ENCODE measurements at places on chromosomes 16 and 17.

GRCh38 chr16:58102665-58103392 is 26.4 kb downstream of the CFAP20 start:
- no peak for DNase-seq

GRCh38 chr17:65020284-65020683 is 36.3 kb downstream of the GNA13 start:
- DNase-seq, result no peak

DNA sequence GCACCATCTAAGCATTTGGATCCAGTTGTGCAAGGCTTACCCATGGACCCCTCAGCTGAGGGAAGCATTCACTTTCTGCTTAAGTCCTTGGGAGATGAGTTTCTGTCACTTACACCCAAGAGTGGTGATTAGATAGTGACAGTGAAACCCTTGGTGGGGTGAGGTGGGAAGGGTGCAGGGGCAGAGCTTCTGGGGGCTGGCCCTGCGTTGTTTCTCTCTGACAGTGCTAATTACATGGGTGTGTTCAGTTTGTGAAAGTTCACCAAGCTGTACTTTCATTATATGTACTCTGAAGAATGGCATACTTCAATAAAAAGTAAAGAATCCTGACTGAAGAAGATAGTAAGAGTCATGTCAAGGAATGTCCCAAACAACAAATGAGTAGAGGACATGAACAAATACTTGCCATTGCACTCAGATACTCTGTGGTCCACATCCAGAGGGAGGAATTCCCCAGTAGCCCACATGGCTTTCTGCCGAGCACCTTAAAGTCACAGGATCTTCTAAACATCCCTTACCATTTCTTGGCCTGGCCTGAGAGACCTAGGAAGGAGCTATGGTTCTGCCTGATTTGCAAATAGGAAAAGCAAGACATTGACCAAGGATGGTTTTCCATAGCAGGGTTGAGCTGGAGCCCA is 8.4 kb downstream of the CHST6 start:
- no peak for DNase-seq

- DNase-seq, result no peak
These were observed 187.5 kb downstream of the IRF8 start for GRCh38 chr16:86086471-86086870.

GRCh38 chr17:13806092-13806491 is 204.4 kb upstream of the HS3ST3A1 start:
- no peak for DNase-seq

Measured in stimulated activated CD8-positive, alpha-beta memory T cell treated with anti-CD3 and anti-CD28 coated beads, Interleukin-15, amount 100 ng/mL, for 24 hours (primary cell).